ENCODE measurements at places on chromosomes 2 and 18.

- no peak for DNase-seq
These were observed 4.2 kb upstream of the PAX8 start for GRCh38 chr2:113282747-113283533.

GRCh38 chr2:60991644-60992043 is 25.9 kb upstream of the PEX13 start:
- no peak for DNase-seq

GRCh38 chr2:37653805-37654378 is 17.6 kb downstream of the CDC42EP3 start:
- no peak for DNase-seq

DNA sequence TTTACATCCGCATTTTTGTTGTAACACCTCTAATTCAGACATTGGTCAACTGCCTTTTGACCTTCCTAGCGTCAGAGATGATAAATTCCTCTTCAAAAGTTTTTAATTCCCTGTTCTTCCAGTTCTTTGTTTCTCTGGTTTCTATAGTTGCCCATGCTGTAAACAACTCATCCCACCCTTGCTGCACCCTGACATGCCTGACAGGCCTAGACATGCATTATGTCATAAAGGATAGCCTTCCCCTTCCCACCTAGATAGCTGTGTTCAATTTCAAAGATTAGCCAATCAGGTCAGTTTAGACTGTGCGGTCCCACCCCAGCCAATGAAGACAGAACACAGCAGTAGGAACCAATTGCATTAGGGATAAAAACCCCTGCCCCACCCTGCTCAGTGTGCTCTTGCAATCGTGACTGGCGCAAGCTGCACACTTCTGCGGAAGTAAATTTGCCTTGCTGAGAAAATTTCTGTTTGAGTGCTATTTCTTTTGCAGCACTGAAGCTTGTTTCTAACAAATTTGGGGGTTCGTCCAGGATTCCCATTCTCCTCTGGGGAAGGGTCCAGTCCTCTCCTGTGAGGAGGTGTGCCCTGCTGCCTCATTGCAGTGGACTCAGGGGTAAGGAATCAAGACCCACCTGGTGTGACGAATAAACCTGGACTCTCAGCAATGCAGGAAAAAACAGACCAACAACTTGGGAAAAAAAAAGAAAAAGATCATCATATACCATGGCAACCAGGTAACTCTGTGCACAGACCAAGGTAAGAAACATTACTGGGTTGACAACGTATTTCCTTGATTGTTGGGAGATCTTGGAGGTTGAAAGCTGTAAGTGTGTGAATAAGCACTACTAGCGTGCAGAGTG is 9.1 kb upstream of the SAP130 start:
- no peak for DNase-seq

- DNase-seq: peak; percentile 30
These were observed 181.5 kb downstream of the KLHL29 start for GRCh38 chr2:23566241-23567142.

DNA sequence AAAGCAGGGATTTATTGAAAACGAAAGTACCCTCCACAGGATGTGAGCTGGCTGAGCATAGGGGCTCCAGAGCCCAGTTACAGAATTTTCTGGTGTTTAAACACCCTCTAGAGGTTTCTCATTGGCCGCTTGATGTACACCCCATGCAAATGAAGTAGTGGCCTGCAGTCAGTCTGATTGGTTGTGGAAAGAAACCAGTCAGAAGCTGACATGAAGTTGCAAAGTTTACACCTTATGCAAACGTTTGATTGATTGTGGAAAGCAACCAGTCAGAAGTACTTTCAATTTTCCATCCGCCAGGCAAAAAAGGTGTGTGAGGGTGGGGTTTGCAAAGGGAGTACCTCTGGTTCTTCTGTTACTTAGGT is 62.3 kb downstream of the VWA3B start:
- peak; percentile 83 for DNase-seq

GRCh38 chr2:65716698-65717097 is 284.3 kb upstream of the SPRED2 start:
- no peak for DNase-seq

DNA sequence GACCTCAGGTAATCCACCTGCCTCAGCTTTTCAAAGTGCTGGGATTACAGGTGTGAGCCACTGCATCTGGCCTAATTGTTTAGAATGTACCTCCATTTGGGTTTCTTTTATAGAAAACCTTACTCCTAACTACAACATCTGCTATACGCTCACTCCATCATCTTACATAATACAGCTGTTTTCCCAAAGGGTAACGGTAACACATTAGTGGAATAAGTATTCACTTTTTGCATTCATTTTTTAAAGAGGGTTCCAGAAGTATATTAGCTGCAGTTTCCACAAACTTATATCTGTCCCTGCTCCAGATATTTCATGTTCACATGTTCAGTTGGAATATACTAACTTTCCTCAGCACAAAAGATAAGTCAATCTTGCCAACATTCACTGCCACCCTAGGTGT is 640.1 kb upstream of the FSHR start:
- no peak for DNase-seq

- no peak for DNase-seq
These were observed 143.6 kb upstream of the PXDN start for GRCh38 chr2:1887915-1888314.

GRCh38 chr2:26970244-26970927 is at the start of gene MAPRE3:
Gene MAPRE3, plus strand, starts transcription at chr2:26970637. Its CDS starts 51,582 bp downstream, at chr2:27022219.
- peak; percentile 85 for DNase-seq

DNA sequence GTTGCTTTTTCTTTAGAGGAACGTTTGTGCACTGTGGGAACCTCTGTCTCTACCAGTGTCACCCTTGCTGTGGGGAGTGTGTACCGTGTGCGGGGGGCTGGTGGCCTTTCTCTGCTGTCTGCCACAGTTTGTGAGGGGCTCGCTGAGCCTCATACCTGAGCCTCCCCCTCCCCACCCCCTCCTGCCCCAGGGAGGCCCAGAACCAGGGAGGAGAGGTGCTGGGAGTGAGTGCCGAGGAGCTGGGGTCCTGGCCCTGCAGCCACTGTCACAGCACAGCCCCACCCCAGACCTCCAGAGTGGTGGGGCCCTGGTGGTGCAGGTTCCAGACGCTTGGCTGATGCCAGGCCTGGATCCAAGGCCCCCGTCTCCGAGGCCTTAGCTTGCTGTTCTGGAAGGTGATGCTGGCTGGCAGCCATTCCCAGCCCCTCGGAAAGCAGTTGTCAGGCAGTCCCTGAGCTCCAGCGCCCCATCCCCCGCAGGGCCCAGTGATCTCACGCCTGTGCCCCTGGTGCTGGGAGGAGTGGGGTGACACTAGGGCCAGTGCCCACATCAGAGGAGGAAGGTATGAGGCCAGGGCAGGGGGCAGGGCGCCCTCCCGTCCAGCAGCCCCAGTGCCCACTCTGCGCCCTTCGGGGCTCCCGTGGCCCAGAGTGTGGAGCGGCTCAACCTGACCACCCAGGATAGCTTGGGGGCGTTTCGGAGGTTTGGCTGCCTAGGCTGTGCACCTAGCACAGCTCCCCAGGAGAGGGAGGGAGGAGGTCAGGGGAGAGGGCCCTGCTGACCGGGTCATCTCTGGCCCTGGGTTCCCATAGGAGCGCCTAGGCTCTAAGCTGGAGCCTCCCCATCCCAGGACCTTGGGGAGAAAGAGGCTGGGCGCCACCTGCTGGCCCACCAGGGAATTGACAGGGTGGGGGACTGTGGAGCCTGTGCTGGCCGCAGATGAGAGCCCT is 53.0 kb upstream of the ALPP start:
- DNase-seq: peak; percentile 17

DNA sequence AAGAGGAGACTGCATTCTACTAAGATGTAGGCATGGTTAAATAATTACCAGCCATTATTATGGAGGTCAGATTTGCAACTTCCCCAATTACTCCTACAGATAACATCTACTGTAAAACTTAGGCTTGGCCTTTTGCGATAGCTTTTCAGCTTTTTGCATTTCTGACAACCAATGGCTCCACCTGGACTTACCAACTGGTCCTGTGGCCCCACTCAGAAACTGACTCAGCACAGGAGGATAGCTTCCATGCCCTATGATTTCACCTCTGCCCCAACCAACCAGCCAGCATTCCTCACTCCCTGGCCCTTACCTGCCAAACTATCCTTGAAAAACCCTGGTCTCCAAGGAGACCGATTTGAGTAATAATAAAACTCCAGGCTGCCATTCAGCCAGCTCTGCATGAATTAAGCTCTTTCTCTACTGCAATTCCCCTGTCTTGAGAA is 28.2 kb downstream of the TUBB6 start:
- no peak for DNase-seq

DNA sequence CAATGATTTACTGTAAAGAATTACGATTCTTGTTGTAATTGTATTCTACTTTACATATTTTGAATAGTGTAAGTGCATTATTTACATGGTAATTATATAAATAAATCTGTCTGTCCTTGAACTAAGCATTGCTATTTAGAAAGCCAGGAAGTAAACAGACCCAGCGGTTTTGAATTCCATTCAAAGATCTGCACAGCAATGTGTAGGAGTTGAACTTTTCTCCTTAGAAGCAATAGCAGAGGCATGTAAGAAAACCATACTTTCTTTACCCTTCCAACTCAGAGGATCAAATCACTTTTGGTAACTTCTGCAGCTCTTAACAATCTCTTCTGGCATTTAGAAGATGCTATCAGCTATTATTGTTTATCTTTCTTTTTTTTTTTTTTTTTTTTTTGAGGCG is 109.2 kb upstream of the VRK2 start:
- DNase-seq: no peak

DNA sequence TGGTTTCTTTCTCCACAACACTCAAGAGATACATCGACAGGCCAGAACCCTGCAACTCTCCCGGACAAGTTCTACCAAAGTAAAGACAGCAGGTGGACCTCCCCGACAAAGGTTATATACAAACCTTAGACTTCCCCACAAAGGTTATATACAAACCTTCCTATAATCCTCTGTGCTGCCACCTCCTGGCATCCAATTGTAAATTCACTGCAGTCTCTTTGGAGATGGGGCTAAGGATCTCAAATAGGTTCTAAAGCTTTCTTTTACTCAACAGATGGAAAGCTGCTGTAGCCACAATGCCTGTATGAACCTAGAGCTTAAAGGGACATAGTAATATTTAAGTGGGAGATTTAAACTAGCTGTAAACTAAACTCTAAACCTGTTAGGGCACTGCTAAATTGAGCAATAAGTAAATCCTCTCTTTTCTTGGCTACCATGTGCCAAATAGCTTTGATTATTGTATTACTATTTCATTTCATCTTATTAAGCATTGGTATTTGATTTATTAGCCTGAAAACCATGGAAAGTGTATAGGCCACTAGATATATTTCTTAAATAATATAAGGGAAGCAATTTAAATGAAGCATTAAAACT is 9.8 kb upstream of the MREG start:
- DNase-seq: peak; percentile 62

GRCh38 chr18:3492721-3493120 is 42.7 kb downstream of the TGIF1 start:
- no peak for DNase-seq

GRCh38 chr2:191538334-191538903 is 139.5 kb upstream of the NABP1 start:
- no peak for DNase-seq

GRCh38 chr2:216956820-216957493 is 97.1 kb upstream of the TNP1 start:
- no peak for DNase-seq

DNA sequence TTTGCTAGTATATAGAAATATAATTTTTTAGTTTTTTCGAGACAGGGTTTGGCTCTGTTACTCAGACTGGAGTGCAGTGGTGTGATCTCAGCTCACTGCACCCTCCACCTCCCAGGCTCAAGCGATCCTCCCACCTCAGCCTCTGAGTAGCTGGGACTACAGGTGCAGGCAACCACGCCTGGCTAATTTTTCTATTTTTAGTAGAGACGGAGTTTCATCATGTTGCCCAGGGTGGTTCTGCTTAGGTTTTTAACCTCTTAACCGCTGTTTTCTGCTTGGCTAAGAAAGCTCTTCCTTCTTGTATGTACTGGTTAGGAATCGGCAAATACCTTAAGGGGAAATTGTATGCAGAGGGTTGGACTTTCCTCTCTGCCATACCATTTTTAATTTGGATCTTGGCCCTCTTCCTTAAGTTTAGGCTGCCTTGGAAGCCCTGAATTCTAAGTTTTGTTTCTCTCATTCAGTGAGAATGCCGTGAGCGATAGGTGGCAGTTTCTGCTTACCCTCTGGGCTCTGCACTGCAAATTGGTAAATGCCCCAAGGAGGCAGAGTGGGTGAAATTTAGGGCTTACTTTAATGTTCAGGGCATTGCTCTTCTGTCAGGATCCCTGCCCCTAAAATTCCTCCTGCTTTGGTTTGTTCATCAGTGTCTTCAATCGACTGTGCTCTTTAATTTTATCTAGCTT is 32.3 kb downstream of the EML6 start:
- no peak for DNase-seq

- DNase-seq: no peak
These were observed 364.5 kb upstream of the CDH2 start for GRCh38 chr18:28541276-28541930.

GRCh38 chr2:17540093-17540812 is at the start of gene VSNL1:
Gene VSNL1, plus strand, starts transcription at chr2:17540696. Its CDS starts 51,379 bp downstream, at chr2:17592075.
- DNase-seq: peak; percentile 27

- no peak for DNase-seq
These were observed 133.1 kb downstream of the DYSF start for GRCh38 chr2:71586471-71586870.

DNA sequence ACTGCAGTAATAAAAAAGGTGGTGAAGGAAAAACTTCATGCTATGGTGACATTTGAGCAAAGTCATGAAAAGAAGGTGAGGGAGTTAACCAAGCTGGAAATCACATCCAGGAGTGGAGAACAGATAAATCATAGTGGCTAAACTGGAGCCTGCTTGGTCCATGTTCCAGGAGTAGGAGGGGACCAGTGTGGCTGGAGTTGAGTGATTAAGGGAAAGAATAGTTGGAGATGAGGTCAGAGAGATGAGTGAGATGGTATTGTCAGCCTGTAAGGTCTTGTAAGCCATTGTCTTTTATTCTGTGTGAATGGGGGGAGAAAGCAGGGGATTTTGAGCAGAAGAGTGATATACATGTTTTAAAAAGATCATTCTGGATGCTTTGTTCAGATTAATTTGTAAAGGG is 52.3 kb downstream of the NABP1 start:
- DNase-seq: no peak

DNA sequence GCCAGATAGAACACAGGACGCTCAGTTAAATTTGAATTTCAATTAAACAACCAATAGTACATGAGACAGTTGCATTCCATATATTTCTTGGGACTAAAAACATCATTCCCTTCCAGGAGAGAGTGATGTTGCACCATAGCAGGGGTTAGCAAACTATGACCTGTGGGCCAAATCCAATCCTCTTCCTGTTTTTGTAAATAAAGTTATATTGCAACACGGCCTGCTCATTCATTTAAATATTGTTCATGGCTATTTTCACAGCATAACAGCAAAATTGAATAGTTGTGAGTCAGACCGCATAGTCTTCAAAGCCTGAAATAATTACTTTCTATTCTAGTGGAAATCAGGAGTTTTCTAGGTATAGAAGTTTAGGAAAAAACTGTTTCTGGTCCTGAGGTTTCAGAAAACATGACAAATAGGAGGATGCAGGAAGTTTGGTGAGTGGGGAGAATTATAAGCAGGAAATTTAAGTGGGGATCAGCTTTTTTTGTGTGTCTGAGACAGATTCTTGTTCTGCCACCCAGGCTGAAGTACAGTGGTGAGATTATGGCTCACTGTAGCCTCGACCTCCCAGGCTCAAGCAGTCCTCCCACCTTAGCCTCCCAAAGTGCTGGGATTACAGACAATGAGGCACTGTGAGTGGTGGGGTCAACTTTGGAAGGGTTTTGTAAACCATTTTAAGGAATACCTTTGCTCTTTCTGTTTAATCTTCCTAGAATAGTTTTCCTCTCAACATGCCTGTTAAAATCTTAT is 131.5 kb downstream of the SOCS6 start:
- DNase-seq: peak; percentile 51
